ENCODE measurements at places on chromosomes 12 and 14.

DNA sequence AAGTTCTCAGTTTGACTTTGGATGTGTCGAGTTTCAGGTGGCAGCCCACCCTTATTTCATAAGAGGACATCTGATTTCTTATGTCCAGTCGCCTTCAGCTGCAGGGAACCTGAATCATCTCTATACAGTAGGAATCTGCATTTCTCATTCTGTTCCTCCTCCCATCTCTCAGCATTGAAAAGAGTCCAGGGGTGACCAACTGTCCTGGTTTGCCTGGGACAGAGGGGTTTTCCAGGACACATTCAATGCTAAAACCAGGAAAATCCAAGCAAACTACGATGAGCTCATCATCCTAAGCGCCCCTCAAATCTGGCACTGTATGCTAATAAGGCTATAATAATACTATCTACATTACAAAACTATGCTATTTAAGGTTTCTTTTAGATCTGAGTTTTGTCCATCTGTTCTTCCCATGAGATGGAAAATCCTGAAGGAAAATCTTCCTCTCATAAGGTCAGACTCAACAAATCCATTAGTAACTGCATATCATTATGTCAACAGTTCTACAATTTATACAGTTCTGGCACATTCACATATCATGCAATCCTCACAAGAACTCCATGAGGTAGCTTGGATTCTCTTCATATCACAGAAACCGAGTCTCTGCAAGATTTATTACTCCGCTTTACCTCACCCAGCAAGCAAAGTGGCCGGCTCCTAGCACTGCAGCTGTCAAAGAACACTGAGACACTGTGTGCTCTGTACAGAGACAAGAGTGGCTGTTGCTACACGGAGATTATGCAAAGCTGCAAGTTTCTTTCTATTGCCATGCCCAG, 15.6 kb upstream of the CALM1 start:
- no peaks in the 10 kb centered on the region for H3K27me3 ChIP-seq
- H3K4me1 ChIP-seq: peaks cover 16% of the 10 kb centered on the region
- DNase-seq: no peak

GRCh38 chr14:52366796-52367315, 52.7 kb downstream of the PTGER2 start:
- H3K4me3 ChIP-seq: no peak overlapping the region
- H3K4me1 ChIP-seq: no peaks in the 10 kb centered on the region

GRCh38 chr12:5034603-5035002, 9.1 kb upstream of the KCNA5 start:
- no peak for DNase-seq
- no peaks in the 10 kb centered on the region for H3K36me3 ChIP-seq
- H3K27me3 ChIP-seq: peaks cover 6% of the 10 kb centered on the region
- H3K4me3 ChIP-seq: no peak overlapping the region
- no peaks in the 10 kb centered on the region for H3K4me1 ChIP-seq

DNA sequence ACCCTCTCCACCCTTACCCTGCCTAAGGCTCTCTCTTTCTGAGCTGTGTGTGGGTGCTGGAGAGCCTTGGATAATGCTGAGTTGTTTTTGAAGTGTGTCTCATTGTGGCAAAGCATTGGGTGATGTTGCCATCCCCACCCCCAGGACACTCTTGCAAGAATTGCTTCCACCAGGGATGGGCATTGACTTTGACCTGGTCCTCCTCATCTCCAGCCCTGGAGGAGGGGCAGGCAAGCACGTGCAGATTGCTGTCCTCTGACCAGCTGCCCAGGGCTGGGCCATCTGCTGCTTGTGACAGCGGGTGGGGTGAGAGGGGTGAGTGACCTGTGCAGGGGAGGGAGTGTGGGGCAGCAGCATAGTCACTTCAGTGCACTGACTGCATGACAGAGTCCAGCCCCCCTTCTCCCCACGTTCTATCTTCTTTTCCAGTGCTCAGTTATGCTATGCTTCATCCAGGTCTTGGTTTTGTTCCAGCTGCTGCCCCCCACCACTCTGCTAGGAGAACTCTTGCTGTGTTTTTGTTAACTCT, 26.2 kb downstream of the SUSD6 start:
- DNase-seq: no peak
- H3K4me1 ChIP-seq: peaks cover 54% of the 10 kb centered on the region
- H3K27me3 ChIP-seq: no peaks in the 10 kb centered on the region
- H3K4me3 ChIP-seq: no peak overlapping the region
- H3K27ac ChIP-seq: peak overlapping the region; percentile 51

- no peaks in the 10 kb centered on the region for H3K27me3 ChIP-seq
- no peak overlapping the region for H3K4me3 ChIP-seq
- DNase-seq: no peak
- H3K36me3 ChIP-seq: peaks cover 22% of the 10 kb centered on the region
- H3K4me1 ChIP-seq: no peaks in the 10 kb centered on the region
Observed at GRCh38 chr14:51972566-51972965, 16.8 kb upstream of the RTRAF start.

DNA sequence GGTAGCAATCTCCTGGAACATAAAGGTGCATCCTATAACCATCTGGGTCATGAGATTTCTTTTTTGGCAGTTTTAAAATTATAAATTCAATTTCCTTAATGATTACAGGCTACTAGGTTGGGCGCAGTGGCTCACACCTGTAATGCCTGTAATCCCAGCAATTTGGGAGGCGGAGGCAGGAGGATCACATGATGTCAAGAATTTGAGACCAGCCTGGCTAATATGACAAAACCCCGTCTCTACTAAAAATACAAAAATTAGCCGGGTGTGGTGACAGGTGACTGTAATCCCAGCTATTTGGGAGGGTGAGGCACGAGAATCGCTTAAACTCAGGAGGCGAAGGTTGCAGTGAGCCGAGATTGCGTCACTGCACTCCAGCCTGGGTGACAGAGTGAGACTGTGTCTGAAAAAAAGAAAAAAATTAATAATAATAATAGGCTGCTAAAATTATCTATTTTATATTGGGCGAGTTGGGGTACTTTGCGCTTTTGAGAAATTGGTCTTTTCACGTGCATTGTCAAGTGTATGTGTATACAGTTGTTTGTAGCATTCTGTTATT, 17.2 kb upstream of the ARF6 start:
- no peaks in the 10 kb centered on the region for H3K27me3 ChIP-seq
- no peaks in the 10 kb centered on the region for H3K4me1 ChIP-seq
- H3K4me3 ChIP-seq: no peak overlapping the region
- no peaks in the 10 kb centered on the region for H3K36me3 ChIP-seq

GRCh38 chr14:89924268-89924667, 30.3 kb downstream of the EFCAB11 start:
- DNase-seq: no peak
- H3K4me3 ChIP-seq: no peak overlapping the region
- H3K27ac ChIP-seq: no peak overlapping the region

DNA sequence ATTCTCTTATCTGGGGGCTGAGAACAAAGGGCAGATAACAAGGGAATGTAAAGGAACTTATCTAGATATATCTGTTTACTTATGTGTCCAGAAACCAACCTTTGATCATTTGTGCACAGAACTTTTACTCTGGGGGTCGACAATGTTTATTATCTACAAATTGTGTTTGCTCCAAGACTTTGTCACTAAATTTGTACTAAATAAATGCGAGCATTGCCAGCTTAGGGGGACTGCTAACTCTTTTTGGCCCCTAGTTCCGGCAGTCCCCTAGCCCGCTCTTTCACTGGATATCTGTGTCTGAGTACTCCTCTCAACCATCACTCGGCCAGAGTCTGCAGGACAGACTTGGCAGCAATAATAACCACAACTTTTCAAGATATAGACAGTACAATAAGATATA, 88.2 kb downstream of the FSCB start:
- no peak overlapping the region for H3K27ac ChIP-seq
- H3K4me3 ChIP-seq: no peak overlapping the region
- no peaks in the 10 kb centered on the region for H3K27me3 ChIP-seq
- DNase-seq: no peak
- H3K36me3 ChIP-seq: no peaks in the 10 kb centered on the region

DNA sequence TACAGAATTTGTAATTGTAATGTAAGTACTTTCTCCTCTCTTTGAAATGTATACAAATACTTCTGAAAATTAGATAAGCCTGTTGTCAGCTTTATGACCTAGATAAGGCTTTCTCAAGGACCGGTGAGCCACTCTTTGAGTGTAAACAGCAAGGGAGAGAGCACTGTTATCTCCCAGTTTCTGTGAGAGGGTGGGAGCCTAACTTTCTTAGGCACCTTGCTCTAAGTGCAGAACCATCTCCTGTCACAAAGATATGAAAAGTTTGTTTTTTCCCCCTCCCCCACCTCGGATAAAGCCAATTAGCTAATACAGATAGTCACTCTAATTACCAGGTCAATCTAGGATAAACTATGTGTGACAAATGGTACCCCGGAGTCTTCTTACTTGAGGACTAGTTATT, 35.8 kb downstream of the CAPS2 start:
- no peaks in the 10 kb centered on the region for H3K36me3 ChIP-seq
- H3K27me3 ChIP-seq: no peaks in the 10 kb centered on the region
- no peaks in the 10 kb centered on the region for H3K4me1 ChIP-seq
- no peak for DNase-seq
- H3K27ac ChIP-seq: no peak overlapping the region

DNA sequence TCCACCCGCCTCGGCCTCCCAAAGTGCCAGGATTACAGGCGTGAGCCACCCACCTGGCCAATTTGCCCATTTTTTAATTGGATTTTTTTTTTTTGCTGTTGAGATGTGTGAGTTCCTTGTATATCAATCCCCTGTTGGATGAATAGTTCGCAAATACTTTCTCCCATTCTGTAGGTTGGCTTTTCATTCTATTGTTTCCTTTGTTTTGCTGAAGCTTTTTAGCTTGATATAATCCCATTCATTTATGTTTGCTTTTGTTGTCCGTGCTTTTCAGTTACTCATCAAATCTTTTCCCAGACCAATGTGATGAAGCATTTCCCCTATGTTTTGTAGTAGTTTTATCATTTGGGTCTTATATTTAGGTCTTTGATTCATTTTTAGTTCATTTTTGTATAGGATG, 36.4 kb downstream of the TRAF3 start:
- H3K27me3 ChIP-seq: no peaks in the 10 kb centered on the region
- no peak overlapping the region for H3K27ac ChIP-seq
- H3K4me3 ChIP-seq: no peak overlapping the region
- no peaks in the 10 kb centered on the region for H3K4me1 ChIP-seq
- no peaks in the 10 kb centered on the region for H3K36me3 ChIP-seq

- H3K36me3 ChIP-seq: no peaks in the 10 kb centered on the region
- no peak overlapping the region for H3K4me3 ChIP-seq
- peaks cover 29% of the 10 kb centered on the region for H3K4me1 ChIP-seq
- H3K27ac ChIP-seq: no peak overlapping the region
- no peak for DNase-seq
- H3K27me3 ChIP-seq: peaks cover 5% of the 10 kb centered on the region
Observed at GRCh38 chr12:119176267-119177055, 2.3 kb upstream of the HSPB8 start.

- DNase-seq: no peak
- H3K27ac ChIP-seq: no peak overlapping the region
- no peaks in the 10 kb centered on the region for H3K27me3 ChIP-seq
Observed at GRCh38 chr14:89960914-89961313, 5.2 kb downstream of the TDP1 start.

GRCh38 chr12:16165506-16165905, 112.0 kb downstream of the SLC15A5 start:
- no peaks in the 10 kb centered on the region for H3K36me3 ChIP-seq
- DNase-seq: peak; percentile 54
- H3K27me3 ChIP-seq: no peaks in the 10 kb centered on the region
- no peak overlapping the region for H3K4me3 ChIP-seq
- no peaks in the 10 kb centered on the region for H3K4me1 ChIP-seq
- H3K27ac ChIP-seq: no peak overlapping the region

DNA sequence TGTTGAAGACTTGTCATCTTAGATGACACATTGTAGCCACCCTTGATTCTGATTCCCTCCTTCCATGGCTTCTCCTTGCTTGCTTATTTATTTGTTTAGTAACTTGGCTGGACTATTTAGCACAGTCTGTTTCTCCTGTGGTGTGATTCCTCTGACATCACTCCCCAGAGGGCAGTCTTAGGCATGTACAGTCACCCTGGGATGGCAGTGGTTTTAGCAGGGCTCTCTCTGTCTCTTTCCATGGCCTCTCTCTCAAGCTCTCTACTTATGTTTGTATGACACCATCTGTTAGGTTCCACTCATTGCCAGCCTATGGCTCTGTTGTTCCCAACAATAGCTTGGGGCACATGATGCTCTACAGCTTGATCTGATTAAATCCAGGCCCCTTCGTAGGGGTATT, 158.3 kb downstream of the ADGRD1 start:
- H3K27me3 ChIP-seq: no peaks in the 10 kb centered on the region
- peaks cover 4% of the 10 kb centered on the region for H3K4me1 ChIP-seq
- no peaks in the 10 kb centered on the region for H3K36me3 ChIP-seq

- no peak within 1 kb of the TSS for H3K27ac ChIP-seq
- peaks cover 17% of the 10 kb centered on the region for H3K4me1 ChIP-seq
- peaks cover 76% of the 10 kb centered on the region for H3K27me3 ChIP-seq
- H3K4me3 ChIP-seq: peak within 1 kb of the TSS; percentile 82
- DNase-seq: peak; percentile 88
- no peaks in the 10 kb centered on the region for H3K36me3 ChIP-seq
Observed at GRCh38 chr14:101561145-101561896, at the start of gene DIO3. TSS of gene DIO3 (plus strand) at chr14:101561495.

- no peaks in the 10 kb centered on the region for H3K36me3 ChIP-seq
- H3K27me3 ChIP-seq: no peaks in the 10 kb centered on the region
- no peaks in the 10 kb centered on the region for H3K4me1 ChIP-seq
- H3K4me3 ChIP-seq: no peak overlapping the region
- DNase-seq: no peak
Observed at GRCh38 chr14:55540847-55541773, 38.9 kb upstream of the KTN1 start.

DNA sequence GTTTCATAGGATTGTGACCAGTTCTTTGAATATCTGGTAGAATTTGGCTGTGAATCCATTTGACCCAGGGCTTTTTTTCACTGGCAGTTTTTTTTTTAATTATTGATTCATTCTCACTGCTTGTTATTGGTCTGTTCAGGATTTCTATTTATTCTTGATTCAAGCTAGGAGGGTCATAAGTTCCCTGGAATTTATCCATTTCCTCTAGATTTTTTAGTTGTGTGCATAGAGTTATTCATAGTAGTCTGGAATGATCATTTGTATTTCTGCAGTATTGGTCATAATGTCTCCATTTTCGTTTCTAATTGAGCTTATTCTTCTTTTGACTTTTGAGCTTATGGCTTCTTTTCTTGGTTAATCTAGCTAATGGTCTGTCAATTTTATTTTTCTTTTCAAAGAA, 291.6 kb downstream of the AKAP6 start:
- H3K4me3 ChIP-seq: no peak overlapping the region
- DNase-seq: no peak
- no peaks in the 10 kb centered on the region for H3K27me3 ChIP-seq
- H3K36me3 ChIP-seq: no peaks in the 10 kb centered on the region
- no peak overlapping the region for H3K27ac ChIP-seq
- H3K4me1 ChIP-seq: peaks cover 2% of the 10 kb centered on the region

DNA sequence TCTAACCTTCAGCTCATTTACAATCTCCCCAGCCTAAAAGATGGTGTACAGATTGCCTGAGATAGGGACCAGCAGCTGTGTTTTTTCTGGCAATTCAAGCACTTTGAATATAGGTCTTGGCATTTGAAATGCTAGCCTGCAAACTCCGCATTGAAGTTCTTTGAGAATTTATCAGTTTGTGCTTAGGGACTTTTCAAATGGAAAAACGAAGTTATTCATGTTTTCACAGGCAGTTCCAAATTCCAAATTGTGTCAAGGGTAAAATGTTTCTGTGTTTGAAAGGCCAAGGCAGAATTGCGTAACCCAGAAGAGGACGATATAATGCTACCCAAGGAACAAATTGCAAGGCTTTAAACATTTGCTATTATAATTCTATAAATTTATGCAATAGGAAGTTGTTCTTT, 168.9 kb upstream of the RASSF8 start:
- no peak for DNase-seq
- H3K36me3 ChIP-seq: no peaks in the 10 kb centered on the region
- H3K4me1 ChIP-seq: no peaks in the 10 kb centered on the region
- H3K4me3 ChIP-seq: no peak overlapping the region
- no peak overlapping the region for H3K27ac ChIP-seq
